Activated B cell treated with CpG ODN at 0.5 μM for 24 hours (primary cell): ENCODE measurements at places on chromosomes 7 and 10. TPM values are rescaled to one million over a fixed set of nuclear protein-coding genes. Genes with fewer than 3 reads are reported as not detected.

DNA sequence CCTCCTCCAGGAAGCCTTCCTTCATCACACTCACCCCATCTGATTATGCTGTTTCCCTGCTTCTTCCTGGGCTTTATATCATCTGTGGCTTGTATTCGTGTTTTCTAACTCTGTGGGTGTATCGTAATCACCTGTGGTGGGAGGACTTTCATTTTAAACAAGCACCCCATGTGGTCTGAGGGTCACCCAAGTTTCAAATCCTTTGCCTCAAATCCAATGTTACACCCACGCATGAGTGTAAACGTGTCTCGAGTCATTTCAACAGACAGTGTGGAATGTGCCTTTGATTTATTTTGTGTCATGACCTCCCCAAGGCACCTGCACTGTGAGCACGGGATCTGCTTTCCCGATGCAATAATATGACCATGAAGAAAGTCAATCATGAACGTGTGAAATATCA, 17.5 kb upstream of the LYZL2 start:
- no peak for DNase-seq

DNA sequence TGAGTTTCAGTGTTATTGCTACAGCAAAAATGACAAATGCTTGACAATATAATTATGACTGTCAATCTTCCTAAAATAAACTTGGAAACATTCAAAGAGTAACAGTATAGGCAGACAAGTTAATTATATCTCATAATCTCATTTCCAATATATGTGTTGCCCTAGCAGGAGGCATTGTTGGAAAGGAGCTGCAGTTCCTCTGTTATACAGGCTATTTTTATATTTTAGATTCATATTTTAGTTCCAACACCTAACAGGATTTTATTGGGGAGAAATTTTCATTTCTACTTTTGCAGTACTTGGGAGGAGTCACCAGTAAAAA, 19.3 kb downstream of the VOPP1 start:
- DNase-seq: no peak

GRCh38 chr10:32104622-32105509, 48.6 kb upstream of the KIF5B start:
- no peak for DNase-seq

GRCh38 chr10:49567810-49568209, 28.9 kb upstream of the ERCC6 start:
- no peak for DNase-seq

DNA sequence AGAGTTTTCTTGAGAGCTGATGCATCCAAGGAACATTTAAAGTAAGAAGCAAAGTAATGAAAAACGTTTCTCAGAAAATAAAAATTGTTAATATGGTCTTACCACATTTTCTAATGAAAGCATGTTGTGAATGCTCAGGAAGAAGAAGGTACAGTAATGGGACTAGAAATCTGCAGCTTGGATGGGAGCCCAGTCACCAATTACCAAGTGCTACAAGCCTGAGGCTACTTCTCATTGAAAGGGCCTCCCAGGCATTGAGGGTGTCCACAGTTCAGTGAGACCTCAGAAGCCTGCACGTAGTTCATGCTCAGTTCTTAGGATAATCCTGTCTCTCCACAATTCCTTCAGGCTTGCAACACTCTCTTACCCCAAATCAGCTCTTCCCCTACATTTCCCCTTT, 17.6 kb downstream of the PTN start:
- no peak for DNase-seq

DNA sequence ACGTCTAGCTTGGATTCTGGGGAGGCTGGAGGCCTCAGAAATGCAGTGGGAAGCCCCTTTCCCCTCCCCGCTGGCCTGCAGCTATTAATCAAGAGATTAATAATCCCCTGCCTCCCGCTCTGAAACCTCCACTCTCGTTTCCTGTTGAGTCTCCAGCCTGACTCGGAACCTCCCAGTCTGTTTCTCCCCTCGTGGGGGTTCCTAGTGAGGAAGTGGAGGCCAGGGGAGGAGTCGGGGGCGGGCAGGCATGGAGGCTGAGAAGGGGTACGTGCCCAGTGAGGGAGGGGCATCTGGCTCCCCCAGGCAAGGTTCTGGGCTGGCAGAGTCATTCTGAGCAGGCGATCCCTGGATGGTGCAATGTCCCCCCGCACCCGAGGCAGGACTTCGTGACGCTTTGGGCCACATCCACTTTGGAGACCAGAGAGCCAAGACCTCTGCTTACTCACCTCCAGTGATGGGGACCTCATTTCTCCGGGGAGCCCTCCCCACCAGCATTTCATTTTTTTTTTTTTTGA, 73.6 kb downstream of the COL26A1 start:
- no peak for DNase-seq

DNA sequence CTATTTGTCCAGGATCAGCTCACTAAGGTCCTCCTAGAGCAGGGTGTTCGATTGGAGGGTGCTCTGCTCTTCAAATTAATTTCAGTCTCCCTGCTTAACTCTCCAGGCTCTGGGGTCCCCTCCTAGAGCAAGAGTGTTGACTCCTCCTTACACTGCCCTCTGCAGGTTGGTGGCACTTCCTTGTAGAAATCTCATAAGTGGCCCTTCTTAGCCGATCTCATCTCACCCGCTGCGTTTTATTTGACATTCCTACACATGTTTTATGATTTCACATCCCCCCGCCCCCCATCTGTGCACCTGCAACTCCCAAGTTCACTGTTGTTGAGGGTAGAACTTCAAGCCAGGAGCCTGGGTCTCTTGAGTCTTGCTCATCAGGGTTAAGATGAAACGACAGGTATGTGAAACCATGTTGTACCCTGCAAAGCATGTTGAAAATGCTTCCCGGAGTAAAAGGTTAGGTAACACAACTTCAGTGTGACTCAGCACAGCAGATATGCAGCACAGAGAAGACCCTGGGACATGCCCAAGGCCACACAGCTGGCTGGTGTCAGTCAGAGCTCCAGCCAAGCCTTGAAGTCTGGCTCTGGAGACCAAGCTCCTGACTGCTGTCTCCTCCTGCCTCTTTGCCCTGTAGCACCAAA, 171.2 kb downstream of the PRKAG2 start:
- DNase-seq: no peak

DNA sequence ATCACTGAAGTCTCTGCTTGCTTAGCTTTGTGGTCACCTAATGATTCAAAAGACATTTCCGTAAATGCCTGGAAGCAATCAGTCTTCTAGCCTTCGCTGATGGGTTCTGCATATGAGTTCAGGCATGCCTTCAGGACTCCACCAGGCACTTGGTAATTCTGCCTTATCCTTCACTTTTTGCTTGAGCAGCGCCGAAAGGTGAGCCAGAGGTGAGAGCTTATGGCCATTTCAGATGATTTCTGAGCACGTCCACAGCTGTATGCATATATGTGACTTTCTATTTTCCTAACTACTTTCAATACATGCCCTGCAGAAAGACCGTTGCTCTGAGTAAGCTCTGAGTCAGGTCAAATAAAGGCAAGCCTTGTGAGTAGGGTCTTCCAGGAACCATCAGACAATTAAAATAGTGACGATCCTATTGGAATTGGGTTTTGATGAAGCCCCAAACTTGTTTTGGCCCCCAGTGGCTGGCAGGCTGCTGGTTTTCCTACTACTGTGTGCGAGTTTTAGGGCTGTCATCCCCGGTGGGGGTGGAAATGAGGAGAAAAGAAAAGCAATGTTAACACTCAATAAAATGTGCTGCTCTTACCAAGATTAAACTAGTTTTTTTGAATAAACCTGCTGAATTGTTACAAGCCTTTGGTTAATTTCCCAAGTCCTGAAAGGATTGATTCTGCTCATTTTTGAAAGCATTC, 154.4 kb upstream of the AKR1E2 start:
- no peak for DNase-seq

- no peak for DNase-seq
These were observed 87.5 kb upstream of the ANLN start for GRCh38 chr7:36301914-36302771.

DNA sequence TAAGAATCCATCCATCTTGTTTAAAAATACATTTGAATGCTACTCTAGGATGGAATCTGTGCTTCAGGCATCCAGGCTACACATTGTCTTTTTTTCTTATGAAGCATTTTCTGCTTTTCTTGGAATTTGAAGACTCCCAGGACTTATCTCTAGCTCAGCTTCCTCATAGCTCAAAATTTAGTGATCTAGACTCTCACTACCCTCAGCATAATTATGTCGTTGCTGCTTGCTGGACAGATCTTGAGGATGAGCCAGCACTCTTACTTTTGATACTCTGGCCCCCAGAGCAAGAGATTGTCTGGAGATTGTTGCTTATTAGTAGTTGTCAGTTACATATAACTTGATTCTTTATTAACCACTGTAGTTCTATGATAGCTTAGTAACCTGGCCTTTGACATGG, 83.3 kb upstream of the FGL2 start:
- no peak for DNase-seq

GRCh38 chr7:24720283-24720682, 37.0 kb downstream of the GSDME start:
- no peak for DNase-seq

DNA sequence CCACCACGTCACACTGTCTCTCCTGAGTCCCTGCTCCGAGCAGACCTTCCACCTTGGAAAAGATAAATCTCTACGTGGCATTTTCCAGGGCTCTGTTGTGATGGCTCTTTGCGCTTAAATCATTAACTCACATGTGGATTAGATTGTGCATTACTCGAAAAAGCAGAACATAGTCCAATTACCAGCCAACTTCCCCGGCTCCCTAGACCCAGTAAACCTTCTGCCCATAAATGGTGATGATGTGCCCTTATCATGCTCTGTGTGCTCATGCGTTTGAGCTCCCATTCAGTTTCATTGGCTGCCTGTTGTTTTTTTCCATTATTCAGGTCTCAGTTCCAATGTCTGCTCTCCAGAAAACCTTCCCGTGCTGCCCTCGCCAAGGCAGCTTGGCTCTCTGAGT, 471.2 kb downstream of the GLRX3 start:
- DNase-seq: no peak

C10orf67 gene
- not detected in 2 replicates for total RNA-seq

RBM20 gene
- total RNA-seq: 0.02 TPM in 2 replicates

CALCR gene
- not detected in 2 replicates for total RNA-seq

TAS2R4 gene
- 1.3 and 1.9 TPM in 2 replicates for total RNA-seq

TMEM196 gene
- not detected in 2 replicates for total RNA-seq
